NCI-H187 (cell line): ENCODE measurements at places on chromosomes 11 and 22.

DNA sequence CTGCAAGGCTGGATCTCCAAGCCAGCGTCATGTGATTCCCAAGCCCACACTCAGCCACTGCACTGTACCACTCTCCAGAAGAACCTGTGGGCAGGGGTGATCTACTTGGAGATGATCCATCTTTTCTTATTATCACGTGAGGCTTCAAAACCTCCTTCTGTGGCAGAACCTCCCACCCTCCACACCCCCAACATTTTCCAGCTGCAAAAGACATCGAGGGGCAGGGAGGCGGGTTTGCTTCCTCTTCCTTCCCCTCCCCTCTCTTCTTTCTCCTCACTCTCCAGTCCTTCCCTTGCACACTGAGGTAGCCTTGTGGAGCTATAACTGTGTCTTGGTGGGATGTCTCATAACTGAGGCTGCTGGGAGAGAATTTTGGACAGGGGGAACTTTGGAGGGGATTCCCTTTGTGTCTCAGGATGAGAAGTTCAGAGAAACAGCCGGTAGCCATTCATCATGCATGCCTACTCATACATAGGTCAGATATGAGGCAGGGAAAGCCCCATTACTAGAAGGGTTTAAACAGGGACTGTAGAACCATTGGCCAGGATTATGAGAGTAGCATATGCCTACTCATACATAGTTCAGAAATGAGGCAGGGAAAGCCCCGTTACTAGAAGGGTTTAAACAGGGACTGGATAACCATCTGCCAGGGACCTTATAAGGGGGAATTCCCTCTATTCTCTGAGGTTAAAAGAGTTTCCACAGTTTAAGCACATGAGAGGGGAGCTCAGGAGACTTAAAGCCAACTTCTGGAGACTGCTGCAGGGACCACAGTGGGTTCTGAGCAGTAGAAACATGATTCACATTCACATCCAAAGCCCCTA, 420.7 kb upstream of the CADM1 start:
- DNase-seq: no peak

- no peak for DNase-seq
These were observed 20.0 kb downstream of the MUC5AC start for GRCh38 chr11:1177771-1178090.

DNA sequence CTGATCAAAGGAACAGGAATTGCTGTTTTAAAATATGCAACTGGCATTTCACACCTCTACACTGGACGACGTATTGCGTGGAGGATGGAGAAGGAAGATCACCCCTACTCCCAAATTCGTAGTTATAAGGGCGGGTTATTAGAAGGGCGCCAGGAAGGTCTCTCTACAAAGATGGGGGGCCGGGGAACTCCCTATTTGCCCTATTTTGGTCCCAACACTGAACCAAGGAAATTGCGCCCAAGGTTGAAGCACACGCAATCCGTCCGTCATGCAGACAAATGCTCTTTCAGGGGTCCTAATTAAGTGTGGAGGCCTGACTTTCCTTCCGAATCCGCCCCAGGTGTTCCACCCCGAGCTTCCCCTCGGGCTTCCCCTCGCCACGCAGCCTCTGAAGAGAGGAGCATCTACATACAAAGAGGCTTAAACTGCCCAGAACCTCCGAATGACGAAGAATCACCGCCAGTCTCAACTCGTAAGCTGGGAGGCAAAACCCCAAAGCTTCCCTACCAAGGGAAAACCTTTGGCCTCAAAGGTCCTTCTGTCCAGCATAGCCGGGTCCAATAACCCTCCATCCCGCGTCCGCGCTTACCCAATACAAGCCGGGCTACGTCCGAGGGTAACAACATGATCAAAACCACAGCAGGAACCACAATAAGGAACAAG, 396 bp downstream of the NPAT start:
- DNase-seq: no peak

DNA sequence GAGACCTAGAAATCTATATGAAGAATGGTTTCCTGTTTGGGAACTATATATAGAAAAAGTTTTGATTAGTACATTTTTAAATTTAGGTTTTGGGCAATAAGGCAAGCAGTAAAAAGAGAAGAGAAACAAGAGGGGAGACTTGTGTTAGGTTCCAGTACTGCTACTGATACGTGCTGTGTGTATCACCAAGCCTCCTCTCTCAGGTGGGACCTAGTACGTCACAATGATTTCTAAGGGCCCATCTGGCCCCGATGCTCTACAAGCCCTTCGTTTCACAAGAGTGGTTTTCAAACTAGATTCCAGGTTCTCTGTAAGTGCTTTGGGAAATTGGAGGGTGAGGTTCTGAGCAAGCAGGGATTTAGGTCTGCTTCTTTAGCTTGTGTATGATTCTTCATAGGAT, 39.2 kb downstream of the USP35 start:
- no peak for DNase-seq

DNA sequence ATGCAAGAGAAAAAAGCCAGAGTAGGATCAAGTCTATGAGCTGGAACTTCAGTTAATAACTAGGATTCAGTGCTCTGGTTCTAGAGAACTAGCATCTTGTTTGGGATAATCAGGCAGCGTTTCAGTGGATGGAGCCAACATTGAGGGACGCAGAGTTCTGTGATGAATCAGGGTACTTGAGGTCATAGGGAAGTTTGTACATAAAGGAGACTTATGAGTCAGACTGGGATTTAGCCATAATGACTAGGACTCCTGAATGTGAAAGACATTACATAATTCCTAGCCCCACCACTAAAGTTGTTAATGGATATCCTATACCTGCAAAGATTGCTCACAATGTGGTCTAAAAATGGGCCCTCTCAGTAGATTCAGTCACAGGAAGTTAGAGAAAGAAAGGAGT, 6.8 kb downstream of the SLN start:
- no peak for DNase-seq

GRCh38 chr11:108405706-108406105, 61.6 kb downstream of the C11orf65 start:
- DNase-seq: no peak

DNA sequence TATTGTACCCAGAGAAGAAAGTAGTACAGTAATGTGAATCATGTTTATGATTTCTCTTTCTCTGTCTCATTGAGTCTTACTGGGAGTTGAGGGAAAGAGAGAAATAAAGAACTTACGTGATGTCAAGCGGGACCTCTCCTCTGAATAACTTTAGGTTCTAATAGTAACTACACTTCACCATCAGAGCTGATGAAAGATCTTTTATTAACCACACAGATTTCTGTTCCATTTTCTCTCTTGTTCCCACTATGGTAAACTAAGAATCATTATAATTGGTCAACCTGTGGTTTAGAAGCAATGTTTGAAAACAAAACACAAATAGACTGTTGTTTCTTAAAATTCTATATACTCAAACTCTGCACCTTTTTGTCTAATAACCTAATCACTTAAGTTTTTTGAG, 142.3 kb downstream of the ELP4 start:
- DNase-seq: no peak

DNA sequence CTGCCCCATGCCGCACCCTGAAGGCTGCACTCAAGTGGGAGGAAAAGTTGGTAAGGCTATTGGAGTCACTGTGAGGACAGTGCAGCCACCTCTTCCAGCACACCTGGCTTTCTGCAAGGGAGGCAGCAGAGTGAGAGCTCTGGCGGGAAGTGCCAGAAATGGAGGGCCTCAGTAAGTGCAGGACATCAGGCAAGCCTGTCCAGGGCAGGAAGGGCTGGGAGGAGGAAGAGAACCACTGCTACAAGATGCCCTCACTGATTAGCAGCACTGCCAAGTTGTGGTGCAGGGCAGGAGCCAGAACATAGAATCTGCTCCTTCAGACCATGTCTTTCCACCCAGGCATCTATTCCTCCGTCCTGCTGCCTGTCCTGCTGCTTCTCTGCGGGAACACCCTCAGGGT, 61.2 kb upstream of the CLTCL1 start:
- DNase-seq: no peak

GRCh38 chr11:116885951-116886655, 48.7 kb upstream of the APOA1 start:
- no peak for DNase-seq
